ENCODE measurements at places on chromosomes 2 and 18.

GRCh38 chr18:24500217-24500616, 39.8 kb downstream of the HRH4 start:
- no peak for DNase-seq

DNA sequence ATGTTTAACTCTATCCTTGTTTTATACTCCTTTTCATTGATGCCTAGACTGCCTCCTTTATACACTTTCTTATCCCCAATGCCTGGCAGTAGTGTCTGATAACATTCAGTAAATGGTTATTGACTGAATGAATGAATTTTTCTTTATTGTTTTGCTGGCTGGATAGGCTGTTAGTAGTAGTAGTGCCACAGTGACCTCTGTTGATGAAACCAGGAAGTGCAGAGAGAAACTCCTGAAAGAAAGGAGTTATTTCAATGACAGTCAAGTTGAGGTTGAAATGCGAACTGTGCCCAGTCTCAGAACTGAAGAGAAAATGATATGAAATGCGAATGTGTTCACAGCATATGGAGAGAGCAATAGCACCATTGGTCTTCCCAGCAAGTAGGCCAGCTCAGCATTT, 26.8 kb upstream of the SLC9A2 start:
- DNase-seq, result no peak

- DNase-seq, result no peak
Observed at GRCh38 chr18:43870626-43871025, 593.3 kb upstream of the SYT4 start.

- no peak for DNase-seq
Observed at GRCh38 chr2:122710049-122710448, 954.6 kb downstream of the TSN start.

- no peak for DNase-seq
Observed at GRCh38 chr2:44705356-44705755, 236.1 kb upstream of the SIX3 start.

DNA sequence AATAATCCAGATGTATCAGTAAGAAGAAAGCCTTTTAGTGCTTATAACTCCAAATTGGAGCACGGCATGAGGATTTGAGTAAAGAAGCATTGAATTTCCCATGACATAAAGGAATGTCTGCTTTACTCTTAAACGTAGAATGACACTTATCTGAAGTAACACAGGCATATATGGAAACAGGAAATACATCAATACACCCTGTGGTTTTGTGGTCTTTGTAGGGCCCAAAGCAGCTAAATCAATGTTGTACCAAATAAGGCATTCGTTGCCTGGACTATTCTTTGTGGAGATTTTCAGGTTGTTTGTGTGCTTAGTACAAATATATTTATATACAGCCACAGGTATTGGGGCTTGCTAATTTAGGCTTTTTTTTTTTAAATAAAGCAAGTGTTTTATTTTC, 660.5 kb downstream of the LRRTM4 start:
- DNase-seq, result no peak

DNA sequence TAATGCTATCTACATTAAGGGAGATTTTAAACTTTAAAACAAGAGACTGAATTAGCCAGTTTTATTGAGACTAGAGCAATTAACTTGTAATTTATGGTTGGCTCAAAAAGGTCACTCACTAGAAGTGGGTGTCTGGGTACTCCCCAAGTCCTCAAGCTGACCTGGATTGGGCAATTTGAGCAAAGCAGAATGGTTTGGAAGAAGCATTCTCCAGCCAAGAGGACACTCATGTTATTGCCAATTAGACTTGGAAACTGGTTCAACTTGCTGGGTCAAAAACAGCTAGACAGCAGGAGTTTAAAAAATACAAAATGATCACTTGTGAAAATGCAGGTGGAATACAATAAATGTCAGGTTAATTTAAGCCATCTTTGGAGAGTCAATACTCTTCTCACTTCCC, 29.5 kb upstream of the MYO1B start:
- DNase-seq, result no peak

DNA sequence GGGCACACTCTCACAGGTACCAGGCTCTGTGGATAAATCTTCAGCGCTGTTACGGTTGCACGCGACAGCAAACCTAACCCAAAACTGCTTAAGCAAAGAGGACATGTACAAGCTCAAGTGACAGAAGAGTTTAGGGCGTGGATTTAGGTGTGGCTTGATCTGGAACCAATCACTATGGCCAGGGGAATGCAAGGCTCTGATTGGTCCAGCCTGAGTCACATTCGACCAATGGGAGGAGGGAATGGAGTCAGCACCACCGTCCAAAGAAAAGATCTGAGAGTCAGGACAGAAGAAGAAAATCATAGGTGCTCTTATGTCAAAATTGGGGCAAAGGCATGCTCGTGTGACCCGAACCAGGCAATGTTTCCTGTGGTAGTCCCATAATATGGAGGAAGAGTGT, 139.0 kb downstream of the TRIM43 start:
- DNase-seq, result no peak

- DNase-seq, result no peak
Observed at GRCh38 chr2:15107137-15107536, 454.0 kb downstream of the NBAS start.

GRCh38 chr2:62999905-63000304, 50.7 kb upstream of the OTX1 start:
- no peak for DNase-seq

- no peak for DNase-seq
Observed at GRCh38 chr18:31439807-31440325, 7.7 kb upstream of the DSG3 start.

GRCh38 chr2:8204711-8205110, 477.1 kb upstream of the ID2 start:
- DNase-seq, result no peak

DNA sequence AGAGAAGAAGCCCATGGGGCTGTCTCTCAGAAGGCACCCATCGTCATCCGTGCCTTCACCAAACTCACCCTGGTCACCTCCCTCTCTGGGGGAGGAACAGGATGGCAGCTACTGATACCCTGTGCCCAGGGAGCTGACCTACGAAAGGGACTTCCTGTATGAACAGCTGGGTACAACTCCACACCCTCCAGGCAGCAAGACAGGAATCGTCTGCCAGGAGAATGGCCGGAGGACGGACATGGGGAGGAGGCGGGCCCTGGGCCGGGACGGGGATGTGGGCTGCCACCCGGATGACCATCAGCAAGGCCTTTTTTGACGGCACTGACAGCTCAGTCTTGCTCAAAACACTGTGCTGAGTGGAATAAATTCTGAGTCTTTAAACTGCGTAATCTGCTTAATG, 243.6 kb downstream of the HDAC4 start:
- DNase-seq, result no peak

DNA sequence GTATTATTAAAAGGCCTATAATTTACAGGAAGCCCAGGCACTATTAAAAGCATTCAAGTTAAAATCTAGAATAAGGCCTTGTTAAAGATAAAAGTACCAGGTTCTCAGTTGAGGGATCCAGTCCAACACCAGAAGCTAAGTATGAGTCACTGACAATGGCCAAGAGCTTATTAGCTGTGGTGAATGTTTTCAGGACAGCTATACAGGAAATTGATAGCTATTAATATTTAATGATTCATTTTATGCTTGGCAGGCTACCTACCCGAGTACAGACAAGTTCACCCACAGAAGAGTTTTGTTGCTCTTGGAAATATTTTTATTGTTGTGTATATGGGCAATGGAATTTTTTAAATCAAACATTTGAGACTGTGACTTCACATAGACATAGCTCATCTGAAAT, 729.6 kb upstream of the ZNF804A start:
- DNase-seq, result no peak

GRCh38 chr2:12727641-12728040, 10.9 kb downstream of the TRIB2 start:
- DNase-seq, result no peak

DNA sequence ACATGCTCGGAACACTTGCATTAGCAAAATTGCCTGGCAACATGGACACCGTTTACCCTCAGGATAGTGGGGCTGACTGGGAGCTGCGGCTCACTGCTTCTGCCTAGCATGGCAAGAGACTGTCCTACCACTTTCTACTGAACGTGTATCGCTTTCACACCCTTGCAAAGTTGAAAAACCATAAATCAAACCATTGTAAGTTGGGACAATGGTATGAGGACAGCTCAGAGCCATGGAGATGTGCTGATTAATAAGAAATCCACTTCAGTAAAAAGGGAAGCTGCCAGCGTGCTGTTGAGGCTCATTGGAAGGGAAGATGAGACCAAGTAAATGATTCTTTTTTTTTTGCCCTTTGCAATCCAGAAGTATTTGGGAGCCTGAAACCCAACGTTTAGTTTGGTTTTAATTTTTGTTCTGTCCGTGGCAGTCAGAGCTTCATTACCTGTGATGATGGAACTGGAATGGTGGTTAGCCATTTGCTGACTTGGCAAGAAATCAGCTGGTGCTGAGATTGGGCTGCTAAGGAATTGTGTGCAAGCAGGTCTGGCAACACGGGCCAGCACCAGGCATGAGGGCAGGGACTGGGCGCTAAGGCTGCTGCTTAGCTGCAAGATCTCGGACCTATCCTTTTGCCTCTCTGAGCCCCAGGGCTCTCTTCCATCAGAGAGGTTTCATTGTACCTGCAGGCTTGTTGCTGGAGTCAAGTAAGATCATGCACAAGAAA, 75.5 kb upstream of the HS6ST1 start:
- DNase-seq, result no peak

- DNase-seq, result no peak
Observed at GRCh38 chr2:196275646-196276352, 104.4 kb upstream of the STK17B start.

GRCh38 chr18:43720041-43720440, 442.8 kb upstream of the SYT4 start:
- no peak for DNase-seq

DNA sequence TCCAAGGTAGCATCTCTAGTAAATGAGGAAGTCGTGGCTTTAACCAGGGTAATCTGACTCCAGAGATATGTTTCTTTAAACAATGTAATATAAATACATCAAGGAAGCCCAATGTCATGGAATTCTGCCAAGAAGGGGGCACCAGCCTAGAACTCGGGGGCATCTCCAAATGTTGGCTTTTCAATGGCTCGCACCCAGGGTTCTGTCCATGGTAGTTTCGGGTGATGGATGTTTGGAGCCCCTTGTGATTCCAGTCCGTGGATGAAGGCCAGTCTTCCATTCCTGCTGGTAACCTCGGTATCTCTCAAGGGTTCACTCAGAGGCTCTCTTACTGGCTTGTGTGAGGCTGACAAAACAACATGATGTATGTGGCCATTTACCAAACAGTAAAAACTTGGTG, 91.7 kb upstream of the SPHKAP start:
- DNase-seq, result no peak

- no peak for DNase-seq
Observed at GRCh38 chr2:45890819-45891218, 239.3 kb downstream of the PRKCE start.

DNA sequence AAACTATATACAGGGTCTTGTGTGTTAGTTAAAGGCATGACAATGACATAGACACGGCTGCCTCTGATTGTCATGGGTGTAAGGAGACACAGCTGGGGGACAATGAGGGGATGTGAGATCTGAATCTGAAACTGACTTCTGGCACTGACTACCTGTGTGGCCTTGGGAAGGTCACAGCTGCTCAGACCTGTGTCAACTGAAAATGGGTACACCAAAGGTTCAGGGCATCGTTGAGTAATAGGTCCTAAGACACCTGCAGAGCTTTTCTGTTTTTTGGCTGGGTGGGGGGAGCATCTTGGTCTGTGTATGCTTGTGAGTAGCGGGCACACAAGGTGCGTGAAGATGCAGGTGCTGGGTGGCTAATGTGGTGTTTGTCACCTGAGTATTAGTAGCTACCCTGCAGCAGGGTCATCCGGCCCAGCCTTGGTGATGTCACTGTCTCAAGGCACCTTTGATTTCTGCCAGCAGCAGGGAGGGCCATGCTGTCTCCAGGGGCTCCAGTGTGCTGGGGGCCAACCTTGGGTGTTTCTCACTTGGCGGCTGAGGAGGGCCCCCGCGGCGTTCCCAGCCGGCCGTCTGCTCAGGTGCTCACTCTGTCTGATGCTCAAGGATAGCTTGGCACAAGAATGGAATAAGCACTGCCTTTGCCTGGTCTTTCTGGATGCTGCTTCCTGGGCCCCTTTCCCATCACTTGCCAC, 53.1 kb upstream of the HS6ST1 start:
- DNase-seq, result no peak

- no peak for DNase-seq
Observed at GRCh38 chr2:100334929-100335328, 12.6 kb upstream of the LONRF2 start.

DNA sequence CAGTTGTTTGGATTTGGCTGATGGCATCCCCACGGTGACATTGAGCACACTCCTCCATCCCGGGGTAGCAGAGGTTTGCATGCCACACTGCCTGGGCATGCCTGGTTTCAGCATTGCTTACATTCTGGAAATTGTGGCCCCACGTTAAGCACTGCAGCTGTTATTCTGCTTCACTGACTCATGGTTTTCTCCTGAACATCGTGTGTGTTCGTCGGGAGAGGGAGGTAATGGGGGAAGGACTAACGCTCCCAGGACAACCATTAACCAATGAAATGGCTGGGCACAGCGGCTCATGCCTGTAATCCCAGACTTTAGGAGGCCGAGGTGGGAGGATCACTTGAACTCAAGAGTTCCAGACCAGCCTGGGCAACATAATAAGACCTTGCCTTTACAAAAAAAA, 28.2 kb upstream of the YWHAQ start:
- DNase-seq, result no peak

DNA sequence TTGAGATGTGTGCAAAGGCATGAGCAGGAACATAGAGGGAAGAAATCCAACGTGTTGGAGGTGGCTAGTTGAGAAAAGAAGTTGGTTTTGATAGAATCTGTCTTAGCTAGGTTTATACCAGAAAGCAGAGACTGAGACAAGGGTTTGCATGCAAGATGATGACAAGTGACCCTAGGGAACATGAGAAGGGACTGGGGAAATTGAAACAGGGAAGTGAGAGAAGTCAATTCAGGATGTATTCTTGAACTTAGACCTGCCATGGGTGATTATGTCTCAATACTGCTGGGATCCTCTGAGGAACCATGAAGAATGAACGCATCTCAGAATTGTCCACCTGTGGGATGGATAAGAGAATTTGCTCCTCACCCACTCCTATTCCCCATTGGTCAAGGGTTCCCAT, 20.5 kb downstream of the IL36A start:
- DNase-seq, result no peak

DNA sequence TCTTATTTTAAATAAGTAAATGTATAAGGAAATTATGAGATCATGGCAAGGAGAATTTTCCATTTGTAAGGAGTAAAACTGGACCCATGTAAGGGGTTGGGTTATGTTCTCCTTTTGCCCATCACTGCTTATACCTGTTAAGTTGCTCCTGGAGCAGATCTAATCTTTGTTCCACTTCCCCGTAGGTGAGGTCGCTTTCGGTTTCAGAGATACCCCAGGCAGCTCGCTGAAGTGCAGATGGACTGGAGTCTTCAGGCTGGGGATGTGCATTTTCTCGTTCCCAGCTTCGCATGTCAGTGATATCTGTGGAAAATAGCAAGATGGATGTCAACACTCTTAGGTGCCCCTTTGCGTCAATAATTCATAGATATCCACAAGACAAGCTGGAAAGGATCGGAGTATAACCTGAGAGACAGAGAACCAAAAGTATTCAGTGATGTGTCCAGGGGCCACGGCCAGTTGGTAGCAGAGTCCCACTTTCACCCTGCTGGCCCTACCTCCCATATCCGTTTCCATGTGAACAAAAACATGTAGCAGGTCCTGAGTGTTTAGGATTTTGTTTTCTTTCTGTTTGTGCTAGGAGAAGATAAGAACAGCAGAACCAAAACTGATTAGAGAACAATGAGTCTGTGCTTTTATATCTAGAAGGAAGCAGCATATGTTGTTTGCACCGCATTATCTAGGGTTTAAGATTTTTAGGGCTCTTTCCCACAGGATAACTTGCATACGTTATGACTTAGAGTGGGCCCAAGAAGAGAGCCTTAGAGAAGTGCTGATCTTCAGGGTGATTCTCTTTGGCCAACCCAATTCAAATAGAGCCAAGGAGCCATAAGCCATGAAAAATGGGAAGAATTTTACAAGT, 36.0 kb downstream of the GCA start:
- DNase-seq, result no peak
